CD4-positive, alpha-beta T cell treated with Interleukin-10 for 1 hour (primary cell): ENCODE measurements at places on chromosomes 1 and 21.

GRCh38 chr1:239125893-239126292 lies 260.5 kb upstream of the CHRM3 start:
- DNase-seq = no peak

DNA sequence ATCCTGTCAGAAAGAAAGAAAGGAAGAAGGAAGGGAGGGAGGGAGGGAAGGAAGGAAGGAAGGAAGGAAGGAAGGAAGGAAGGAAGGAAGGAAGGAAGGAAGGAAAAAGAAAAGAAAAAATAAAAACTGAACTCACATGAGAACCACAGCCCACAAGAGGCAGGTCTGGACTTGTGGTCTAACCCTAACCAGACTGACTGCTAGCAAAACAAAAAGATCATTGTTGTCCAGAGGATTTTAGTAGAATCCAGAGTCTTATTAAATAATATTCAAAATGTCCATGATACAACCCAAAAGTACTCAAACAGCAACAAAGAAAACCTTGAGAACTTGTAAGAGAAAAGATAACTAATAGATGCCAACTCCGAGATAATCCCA lies 4.7 kb upstream of the ITGB2 start:
- no peak for DNase-seq

DNA sequence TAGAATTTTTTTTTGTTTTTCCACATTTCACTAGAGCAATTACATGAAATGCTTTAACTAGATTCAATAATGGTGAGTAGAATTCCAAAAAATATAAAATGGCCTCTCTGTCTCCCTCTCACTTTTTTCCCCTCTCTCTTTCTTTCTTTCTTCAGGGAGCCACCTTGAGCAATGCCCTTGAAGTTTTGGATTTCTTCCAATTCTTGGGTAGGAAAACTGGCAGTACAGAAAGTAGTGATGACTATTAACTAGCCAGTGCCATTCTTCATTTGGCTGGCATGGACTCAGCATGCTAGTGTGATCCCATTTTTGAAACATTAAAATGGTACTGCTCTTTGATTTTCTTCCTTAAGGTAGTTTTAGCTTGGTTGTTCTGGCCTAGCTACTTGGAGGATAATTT lies 4.5 kb upstream of the FNBP1L start:
- DNase-seq = no peak

GRCh38 chr1:211469938-211470529 lies 21.9 kb downstream of the RD3 start:
- DNase-seq = peak; percentile 34

- DNase-seq = no peak
These were observed 12.8 kb downstream of the MAP10 start for GRCh38 chr1:232818040-232818439.

DNA sequence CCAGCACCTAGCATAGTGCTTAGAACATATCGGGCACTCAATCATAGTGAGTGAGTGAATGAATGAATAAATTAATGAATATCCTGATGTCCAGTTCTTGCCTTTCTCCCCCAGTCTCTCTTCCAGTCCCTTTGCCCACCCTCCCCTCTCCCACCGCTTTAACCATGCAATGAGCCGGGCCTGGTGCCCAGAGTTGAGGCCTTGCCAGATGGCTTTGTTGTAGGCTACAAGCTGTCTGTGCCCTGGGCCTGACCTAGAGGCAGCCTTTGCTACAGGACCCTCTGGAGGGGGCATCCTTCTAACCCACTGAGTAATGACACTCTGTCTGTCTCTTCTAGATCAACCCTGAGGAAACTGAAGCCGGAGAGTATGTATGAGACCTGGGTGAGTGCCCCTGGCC lies 6.9 kb downstream of the CASQ1 start:
- no peak for DNase-seq

DNA sequence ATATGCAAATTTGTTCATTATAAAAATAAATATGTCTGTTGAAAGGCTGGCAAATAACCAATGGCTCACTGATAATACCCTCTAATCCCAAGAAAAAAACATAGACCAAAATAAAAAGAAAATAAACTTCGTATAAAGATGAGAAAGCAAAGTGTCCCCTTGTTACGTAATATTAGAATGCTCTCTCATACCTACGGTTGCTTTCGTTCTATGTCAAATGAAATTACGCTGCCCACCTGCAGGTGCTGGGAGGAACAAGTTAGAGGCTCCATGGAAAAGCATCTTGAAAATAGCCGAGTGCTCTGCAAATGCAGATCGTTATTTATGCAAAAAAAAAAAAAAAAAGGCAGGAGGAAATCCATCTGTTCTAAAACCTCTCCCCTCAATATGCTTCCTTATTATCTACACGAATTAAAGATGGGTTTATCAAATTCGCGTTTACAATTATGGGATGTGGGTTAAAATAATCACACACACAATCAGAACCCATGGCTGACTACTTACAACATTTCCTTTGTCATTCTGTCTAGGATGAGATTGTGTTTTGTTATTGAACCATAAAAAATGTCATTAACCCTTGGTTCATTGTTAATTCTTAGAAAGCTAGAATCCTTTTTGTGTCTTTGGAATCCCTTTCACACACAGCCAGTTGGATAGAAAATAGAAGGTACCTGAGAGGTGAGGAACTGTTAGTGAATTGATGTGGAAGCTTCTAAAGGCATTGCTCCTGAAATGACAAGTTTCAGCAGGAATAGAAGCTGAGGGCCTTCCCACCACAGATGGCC lies 268.6 kb downstream of the SETD4 start:
- DNase-seq = no peak

DNA sequence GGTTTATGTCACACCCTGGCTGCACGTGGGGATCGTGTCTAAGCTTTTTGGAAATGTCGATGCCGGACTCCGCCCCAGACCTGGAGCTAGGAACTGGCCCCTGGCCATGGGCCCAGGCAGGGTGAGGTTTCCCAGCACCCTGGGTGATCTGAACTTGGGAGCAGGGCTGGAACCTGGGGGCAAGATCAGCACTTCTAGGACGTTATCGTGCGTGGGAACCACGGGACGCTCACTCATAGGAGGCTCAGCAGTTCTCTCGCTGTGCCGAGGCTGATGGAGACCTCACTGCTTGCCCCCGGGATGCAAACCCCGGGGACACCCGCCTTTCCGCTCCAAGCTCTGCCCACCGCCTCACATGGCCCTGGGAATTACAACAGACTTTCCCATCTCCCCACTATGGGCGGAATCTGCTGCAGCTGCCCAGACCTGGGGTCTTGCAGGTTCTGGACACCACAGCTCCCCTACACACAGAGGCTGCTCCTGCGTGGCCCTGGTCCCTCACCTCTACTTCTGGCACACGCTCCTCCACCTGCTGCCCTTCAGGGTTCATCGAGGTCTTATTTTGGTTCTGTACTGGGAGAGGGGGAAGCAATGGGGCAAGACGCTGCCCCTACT lies 35.9 kb downstream of the COL18A1 start:
- DNase-seq = no peak

DNA sequence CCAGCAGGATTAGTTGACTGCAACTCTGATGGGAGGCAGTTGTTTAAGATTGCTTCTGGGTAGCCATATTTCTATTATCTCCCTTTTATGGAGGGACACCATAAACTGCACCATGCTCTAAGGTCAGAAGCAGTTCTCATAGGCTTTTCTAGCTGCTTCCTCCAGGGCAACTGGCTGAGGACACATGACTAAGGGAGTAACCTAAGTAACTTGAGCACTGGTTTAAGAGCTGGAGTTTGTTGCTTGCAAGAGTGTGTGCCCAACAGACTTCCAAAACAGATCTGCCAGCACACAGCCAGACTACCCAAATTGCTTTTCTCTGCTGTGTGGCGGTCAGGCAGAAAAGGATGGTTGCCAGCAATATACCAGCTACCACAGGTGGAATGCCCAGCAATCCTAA lies 111.2 kb upstream of the LHX8 start:
- no peak for DNase-seq

DNA sequence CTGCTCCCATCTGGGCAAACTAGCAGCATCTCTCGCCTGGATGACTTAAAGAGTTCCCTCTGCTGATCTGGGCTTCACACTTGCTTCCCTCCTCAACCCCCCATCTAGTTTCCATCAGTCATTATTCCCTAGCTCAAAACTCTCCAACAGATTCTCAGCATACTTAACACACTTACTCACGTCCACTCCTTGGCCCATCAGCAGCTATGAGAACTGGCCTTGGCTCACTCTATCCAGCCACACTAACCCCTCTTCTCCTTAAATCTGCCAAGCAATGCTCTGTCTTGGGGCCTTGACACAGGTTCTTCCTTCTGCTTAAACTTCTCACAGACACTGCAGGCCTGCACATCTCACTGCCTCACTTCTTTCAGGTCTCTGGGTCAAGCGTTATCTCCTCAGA lies 41.6 kb downstream of the GNG12 start:
- no peak for DNase-seq

DNA sequence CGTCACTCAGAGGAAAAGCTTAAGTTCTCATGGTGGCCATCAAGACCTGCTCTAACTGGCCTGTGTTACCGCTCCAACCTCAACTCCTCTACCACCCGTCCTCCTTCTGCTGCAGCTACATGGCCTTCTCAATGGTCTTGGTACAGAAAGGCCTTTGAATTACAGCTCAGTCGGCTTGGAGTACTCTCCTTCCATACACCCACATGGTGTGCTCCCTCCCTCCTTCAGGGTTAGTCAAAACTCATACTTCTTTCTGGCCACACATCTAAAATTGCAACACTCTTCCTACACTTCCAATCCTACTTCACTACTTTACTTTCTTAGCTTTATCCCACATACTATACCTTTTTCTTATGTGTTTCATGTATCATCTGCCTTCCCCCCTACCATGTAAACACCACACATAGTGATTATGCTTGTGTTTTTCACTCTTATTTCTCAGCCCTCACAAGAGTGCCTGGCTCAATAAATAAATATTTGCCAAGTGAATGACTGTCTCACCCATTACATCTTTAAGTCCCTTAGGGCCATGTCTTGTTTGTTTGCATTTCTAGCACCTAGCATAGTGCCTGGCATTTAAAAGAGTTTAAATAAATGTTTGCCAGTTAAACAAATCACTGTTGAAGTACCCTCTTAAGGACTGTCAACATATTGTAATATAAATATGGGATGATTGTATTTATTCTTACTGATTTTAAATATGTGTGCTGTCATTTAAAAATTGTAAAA lies 37.6 kb upstream of the HMCN1 start:
- DNase-seq = no peak

- no peak for DNase-seq
These were observed 214.2 kb upstream of the DMRTA2 start for GRCh38 chr1:50637460-50637859.

DNA sequence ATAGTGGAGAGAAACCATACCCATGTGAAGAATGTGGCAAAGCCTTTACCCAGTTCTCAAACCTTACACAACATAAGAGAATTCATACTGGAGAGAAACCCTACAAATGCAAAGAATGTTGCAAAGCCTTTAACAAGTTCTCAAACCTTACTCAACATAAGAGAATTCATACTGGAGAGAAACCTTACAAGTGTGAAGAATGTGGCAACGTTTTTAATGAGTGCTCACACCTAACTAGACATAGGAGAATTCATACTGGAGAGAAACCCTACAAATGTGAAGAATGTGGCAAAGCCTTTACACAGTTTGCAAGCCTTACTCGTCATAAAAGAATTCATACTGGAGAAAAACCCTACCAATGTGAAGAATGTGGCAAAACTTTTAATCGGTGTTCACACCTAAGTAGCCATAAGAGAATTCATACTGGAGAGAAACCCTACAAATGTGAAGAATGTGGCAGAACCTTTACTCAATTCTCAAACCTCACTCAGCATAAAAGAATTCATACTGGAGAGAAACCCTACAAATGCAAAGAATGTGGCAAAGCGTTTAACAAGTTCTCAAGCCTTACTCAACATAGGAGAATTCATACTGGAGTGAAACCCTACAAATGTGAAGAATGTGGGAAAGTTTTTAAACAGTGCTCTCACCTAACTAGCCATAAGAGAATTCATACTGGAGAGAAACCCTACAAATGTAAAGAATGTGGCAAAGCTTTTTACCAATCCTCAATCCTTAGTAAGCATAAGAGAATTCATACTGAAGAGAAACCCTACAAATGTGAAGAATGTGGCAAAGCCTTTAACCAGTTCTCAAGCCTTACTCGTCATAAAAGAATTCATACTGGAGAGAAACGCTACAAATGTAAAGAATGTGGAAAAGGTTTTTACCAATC lies 80.0 kb downstream of the JMJD4 start:
- DNase-seq = no peak

DNA sequence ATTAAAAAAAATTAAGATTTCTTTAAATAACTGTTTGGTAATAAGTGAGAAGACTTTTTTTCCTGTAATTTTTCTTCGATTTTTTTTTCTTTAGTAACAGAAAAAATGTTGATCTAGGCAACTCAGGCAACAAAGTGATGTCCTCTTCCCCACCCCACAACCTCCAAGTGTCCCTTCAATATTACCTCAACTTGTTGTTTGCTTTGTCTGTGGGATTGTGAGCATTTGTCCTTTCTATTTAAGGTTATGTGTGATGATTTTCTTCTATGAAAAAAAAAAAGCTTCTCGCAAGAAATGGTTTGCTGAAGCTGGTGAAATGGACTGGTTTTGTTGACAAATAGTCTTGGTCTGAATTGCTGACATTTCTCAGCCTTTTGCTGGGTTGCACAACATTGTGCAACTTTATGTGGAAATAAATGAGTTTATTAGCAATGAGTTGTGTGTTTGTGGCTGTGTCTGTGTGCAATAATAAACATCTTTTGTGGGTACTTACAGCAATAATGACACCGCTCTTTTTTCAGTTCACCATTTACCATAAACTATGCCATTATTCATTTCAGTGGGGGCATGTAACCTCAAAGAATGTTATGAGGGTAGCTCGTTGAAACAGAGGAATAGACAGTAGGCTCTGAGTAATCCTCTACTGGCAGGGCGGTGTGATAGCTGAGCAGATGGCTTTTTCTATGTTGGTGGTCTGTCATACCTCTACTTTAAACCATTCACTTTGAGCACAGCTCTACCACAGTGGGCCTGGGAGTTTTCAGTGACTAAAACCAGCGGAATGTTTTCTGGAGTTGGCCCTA lies 218.4 kb downstream of the HLX start:
- peak; percentile 25 for DNase-seq

GRCh38 chr1:24438423-24438901 lies 22.9 kb downstream of the NIPAL3 start:
- no peak for DNase-seq

DNA sequence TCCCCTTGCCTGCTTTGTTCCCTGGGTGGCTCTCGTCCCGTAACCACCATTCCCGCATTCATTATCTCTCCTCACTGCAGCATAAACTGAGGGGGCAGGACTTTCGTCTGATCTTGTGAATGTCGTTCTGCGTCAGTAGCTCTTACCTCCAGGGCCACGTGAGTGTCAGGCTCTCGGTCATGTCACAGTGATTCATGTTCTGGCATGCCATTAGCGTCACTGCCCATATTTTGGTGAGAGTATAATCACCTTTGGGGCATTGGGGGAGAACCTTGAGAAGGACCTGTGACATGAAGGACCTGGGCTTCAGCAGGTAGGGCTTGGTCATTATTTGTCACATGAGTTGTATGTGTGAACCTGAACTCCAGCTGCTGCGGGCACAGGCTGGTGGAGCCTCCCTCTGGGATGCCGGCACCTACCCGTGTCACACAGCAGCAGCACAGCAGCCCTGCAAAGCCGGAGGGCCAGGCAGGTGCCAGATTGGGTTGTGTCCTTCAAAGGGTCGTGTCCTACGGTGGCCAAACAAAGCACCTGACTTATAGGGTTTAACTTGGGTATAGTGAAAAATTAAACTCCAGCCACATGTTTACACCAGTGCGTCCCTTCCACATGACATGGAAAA lies 68.5 kb downstream of the BACE2 start:
- no peak for DNase-seq

GRCh38 chr1:15574741-15575140 lies 10.1 kb downstream of the AGMAT start:
- no peak for DNase-seq

GRCh38 chr1:151006327-151007052 lies at the start of gene MINDY1:
TSS of gene MINDY1 (minus strand) at chr1:151006902. CDS start at chr1:151002617, 4,285 bp downstream.
- peak; percentile 53 for DNase-seq
